ENCODE measurements at places on chromosomes 5 and 9.

GRCh38 chr9:133930682-133931485 lies 61.2 kb downstream of the VAV2 start:
- no peak for DNase-seq

DNA sequence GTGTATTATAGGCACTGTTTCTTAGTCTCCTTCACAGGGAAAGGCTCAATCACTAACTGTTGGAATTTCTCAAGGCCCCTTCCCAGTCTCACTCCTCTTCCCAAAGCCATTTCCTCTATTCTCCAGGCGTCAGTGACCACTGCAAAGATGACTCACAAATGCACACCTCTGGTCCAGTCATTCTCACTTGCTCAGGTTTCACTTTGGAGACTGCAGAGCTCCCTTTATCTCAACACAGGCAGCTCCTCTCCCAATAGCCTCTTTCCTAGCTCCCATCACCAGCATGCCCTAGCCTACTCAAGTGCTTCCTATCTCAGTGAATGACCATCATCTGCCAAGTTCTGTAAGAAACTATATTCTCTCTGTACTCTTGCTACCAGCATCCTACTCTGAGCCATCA lies 323.6 kb downstream of the NTRK2 start:
- DNase-seq, result no peak

DNA sequence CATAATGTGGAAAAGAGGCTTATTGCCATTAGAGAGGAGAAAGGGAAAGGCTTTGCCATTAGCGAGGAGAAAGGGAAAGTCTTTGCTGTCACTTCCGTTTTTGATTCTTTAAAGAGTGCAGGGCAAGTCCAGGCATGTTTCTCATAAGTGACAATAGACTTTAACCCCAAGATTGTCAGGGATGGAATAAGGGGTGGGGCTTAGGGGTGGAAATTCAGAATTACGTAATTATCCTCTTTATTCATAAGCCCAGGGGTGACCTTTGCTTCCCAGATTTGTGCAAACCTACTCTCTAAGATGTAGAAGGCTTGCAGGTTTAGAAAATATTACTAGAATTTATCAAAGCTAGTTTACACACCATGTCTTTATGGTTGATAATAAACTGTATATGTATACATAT lies 2.3 kb upstream of the PLK2 start:
- DNase-seq, result peak; percentile 66

- no peak for DNase-seq
Observed at GRCh38 chr5:176630681-176631222, 277 bp downstream of the EIF4E1B start.

GRCh38 chr5:162202285-162202880 lies 134.8 kb downstream of the GABRG2 start:
- DNase-seq, result no peak

GRCh38 chr5:180235846-180236245 lies 26.8 kb upstream of the RASGEF1C start:
- no peak for DNase-seq

DNA sequence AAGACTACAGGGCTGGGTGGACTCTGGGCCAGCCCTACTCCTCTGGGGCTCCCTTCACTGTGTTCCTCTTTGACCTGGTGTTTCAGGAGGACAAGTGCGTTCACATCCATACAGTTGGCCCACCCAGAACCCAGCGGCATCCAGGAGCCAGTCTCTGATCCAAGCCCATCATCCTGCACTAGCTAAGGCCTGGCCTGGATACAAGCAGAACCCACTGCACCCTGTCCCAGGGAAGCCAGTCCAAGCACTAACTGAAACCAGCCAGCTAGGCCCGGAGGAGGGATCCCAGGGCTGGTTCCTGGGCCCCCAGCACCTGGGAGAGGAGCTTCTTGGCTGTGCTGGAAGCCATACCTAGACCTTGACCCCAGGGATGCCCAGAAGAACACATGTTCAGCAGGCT lies 4.1 kb upstream of the GBGT1 start:
- no peak for DNase-seq

DNA sequence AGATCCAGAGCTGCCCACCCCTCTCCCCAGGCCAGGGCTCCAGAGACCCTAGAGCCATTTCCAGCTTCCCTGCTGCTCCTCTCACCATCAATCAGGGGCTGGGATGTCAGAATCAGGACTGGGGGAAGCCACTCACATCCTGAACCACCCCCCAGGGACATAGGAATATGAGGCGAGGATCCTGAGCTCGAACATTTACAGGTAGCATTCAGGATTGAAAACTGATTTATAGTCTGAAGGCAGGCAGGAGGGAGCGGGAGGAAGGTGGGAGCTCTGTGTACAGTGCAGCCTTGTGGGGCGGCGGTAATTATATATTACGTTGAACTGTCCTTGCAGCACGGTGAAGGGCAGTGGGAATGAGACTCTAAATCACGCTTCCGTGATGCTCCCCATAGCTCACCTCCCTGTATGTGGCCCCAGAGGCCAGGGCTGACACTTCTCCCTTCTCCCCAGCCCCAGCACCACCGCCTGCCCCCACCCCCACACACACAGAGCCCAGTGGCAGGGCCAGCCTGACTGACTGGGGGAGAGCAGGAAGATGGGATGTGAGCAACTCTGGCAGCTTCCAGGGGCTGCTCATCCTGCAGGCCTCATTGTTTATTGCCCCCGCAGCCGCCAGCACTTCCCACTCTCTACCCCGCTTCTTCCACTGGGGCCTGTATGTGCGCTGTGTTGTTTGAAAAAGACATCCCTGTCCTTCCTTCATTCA lies 76.0 kb upstream of the HSPA9 start:
- no peak for DNase-seq

DNA sequence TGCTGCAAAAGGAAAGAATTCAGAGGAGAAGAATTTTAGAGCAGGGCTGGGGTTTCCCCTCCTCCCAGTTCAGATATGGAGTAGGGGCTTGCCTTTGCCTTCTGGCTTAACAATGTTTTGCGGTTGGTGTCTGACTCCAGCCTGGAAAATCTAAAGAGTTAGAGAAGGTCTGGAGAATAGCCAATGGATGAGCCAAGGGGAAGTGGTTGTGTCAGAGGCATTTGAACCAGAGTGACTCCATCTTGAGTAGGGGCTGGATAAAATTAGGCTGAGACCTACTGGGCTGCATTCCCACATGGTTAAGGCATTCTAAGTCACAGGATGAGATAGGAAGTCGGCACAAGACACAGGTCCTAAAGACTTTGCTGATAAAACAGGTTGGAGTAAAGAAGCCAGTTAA lies 133.7 kb downstream of the DIRAS2 start:
- no peak for DNase-seq

- DNase-seq, result no peak
Observed at GRCh38 chr9:94145640-94146039, 61.4 kb downstream of the PTPDC1 start.

DNA sequence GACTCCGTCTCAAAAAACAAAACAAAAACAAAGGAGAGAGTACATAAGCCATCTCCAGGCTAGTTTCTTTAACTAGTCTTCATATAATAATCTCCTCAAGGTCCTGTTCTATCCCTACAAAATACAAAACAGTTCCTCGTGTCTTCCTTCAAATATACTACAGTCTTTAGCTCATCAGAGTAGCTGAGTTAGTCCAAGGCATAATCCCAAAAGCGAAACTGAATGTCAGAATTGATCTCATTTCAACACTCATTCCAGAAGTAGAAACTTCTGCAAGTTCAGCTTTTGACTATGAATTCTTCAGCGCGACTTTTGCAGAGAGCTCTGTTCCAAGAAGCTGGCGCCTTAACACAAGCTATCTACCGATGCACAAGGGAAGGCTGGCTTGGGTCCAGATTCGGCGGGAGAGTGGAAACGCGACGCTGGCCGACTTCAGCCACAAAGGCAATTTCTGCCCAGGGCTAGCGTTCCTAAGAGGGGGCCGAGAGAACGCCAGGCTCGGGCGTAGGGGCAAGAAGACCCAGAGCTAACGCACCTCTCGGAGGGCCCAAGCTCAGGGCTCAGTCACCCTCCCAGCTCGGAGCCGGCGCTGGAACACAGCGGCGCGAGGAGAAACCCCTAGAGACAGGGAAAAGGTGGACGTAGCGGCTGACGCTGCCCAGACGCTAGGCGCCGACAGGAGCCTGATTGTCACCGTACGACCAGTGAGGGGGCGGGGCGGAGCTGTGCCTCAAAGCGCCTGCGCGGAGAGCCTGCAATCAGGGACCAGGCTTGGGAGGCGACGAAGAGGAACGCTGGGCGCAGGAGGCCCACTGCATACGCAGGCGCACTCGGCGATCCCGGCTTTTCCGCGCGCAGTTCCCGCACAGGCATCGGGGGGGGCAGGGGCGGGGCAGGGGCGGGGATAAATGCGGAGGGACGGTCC lies 469 bp upstream of the HSDL2 start:
- DNase-seq, result peak; percentile 99

- no peak for DNase-seq
Observed at GRCh38 chr9:81741103-81741502, 51.8 kb upstream of the TLE1 start.
